ENCODE measurements at places on chromosomes 1 and 21.

DNA sequence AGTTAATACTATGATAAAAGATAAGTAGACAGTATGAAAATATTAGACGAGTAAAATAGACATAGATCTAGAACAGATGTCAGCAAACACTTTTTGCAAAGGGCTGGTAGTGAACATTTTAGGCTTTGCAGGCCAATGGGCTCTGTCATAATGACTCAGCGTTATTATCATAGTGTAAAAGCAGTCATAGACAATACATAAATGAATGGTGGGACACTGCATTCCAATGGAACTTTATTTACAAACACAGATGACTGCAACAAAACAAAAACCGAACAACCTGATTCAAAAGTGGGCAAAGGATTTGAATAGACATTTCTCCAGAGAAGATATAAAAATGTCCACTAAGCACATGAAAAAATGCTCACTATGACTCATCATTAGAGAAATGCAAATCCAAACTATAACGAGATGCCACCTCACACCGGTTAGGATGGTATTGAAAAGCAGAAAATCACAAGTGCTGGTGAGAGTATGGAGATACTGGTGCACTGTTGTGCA, 7.3 kb downstream of the GSTM5 start:
- peak; percentile 72 for DNase-seq

DNA sequence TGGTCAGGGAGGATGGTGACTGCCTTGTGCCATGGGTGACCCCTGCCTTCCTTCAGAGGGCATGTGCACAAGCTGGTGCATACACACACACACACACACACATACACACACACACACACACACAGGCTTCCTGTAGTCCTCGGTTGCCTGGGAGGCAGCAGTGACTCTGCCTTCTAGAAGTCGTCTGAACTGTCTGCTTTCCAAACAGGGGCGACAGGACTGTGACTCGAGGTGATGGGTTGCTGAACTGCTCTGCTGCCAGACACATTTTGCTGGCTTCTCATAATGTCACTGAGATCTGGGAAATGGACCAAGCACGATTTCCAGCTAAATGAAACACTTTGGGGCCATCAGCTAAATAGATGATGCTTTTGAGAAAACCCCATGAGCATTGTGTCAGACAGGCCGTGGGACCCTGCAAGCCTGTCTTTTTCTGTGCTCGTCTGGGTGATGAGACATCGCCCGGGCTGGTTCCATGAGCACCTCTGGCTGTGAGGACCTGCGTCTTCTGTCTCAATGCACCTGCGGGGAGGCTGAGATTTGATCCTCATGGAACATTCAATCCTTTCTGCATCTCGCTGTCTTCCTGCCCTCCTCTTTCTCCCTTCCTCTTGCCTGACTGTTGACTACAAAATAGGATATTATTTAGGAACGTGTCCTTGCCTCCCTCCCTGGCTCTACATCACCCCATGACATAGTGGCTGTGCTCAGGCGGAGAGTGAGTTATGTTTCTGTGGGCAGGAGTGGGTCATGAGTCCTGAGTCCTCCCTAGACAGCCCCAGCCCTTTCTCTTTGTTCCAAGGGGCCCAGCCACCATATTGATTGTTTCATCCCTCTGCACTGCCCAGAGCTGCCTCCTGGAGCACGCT, 436.8 kb downstream of the CAMTA1 start:
- peak; percentile 33 for DNase-seq

DNA sequence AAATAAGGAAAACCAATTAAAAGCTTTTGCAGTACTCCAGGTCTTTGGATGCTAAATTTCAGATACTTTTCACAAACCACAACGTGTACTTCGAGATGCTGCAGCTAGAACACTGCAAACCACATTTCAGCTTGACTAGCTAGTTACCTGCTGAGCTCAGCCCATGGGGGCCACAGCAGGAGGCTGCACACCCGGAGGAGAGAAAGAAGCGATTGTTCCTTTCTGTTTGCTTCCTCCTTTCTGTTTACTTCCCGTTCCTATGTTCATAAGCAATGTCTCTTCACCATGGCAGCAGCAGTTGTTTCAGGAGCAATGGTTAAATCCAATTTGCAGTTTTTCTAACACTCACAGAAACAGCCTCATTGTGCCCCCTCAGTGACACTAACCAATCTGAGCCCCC, 225.6 kb upstream of the FGGY start:
- DNase-seq = no peak

GRCh38 chr1:30616759-30617158, 106.6 kb downstream of the MATN1 start:
- no peak for DNase-seq

GRCh38 chr1:9651565-9652378, at the start of gene PIK3CD:
Gene PIK3CD (plus strand): TSS chr1:9651731. CDS start chr1:9710456, 58,725 bp downstream.
- peak; percentile 22 for DNase-seq

GRCh38 chr1:26949926-26950319, 10.3 kb downstream of the KDF1 start:
- no peak for DNase-seq

GRCh38 chr1:222914861-222915632, 100.2 kb downstream of the DISP1 start:
- peak; percentile 95 for DNase-seq

- DNase-seq = no peak
Observed at GRCh38 chr1:180208264-180208663, 21.8 kb upstream of the LHX4 start.

DNA sequence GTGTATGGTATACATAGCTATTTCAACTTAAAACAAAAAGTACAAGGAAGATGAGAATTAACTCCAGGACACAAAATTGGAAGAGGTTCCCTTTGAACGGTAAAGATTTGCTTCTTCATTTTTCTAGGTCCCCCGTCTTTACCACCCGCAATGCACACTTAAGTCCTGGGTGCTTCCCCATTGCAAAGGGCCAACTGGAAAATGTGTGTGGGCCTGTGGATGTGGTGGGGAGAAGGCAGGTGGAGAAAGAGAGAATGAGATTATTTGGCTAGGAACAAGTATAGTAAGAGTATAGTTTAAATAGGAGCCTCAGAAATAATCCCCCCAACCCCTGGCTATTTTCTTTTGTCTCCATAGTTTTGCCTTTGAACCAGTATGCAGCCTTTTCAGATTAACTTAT, 115.4 kb downstream of the HLX start:
- DNase-seq = no peak

GRCh38 chr21:28758042-28758882, 234.4 kb downstream of the LTN1 start:
- peak; percentile 16 for DNase-seq

GRCh38 chr1:11462224-11462923, 16.6 kb upstream of the DISP3 start:
- DNase-seq = no peak

DNA sequence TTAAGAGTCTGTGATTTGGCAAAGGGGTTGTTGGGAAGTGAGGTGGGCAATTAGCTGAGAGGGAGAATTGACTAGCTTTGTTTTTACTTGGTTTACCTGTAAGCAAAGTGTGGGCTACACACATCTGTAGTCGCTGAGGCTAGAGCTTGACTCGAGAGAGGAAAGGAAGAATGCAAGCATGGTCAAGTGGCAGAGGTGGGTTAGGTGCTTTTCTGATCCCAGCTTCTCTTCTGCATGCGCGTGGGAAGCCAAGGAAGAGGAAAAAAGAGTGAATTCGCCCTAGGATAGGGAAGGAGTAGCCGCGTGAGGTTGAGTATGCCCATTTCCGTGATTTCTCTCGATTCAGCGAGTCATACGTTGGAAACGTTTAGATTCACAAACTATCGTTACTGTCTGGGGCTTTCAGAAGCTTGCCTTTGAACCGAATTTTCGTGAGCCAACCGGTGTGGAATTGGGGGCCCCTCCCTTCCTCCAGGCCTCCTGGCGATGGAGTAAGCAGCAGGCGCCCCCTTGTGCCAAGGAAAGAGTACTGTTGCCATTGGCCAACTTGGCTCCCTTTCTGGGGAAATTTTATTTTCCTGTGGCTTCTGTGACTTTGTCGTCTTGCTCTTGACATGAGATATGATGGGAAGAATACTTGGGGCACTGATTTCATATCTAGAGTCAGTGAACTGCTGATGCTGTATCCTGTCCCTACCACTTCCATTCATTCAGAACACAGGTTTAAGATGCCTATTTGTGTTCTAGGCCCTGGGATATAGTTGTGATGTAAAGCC, 1.3 kb downstream of the PIGV start:
- peak; percentile 86 for DNase-seq

DNA sequence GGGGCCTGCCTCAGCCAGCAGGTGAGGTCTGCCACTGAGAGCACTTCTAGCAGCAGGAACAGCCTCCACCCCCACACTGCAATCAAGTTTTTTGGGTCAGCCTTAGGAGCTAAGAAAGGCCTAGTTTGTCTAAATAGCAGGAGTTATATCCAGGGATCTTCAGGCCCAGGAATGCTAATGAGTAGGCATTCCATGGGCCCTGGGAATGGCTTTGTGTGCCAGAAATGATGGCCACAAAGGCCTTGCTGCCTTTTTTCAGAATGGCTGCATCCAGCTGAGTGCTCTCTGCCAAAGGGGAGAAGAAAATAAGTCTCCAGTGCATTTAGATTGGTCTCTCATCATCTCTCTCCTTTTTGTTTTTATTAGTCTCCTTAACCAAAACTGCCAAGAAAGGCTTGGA, 2.8 kb downstream of the MRTO4 start:
- no peak for DNase-seq

- DNase-seq = no peak
Observed at GRCh38 chr1:233735847-233736246, 121.9 kb downstream of the KCNK1 start.

GRCh38 chr1:4416189-4416588, 238.2 kb upstream of the AJAP1 start:
- DNase-seq = no peak

- DNase-seq = no peak
Observed at GRCh38 chr1:235586413-235586812, 63.2 kb downstream of the GNG4 start.

GRCh38 chr1:37865348-37866120, 6.1 kb upstream of the MTF1 start:
- DNase-seq = peak; percentile 73

GRCh38 chr1:116087628-116088027, 23.6 kb upstream of the MAB21L3 start:
- DNase-seq = no peak

GRCh38 chr1:30670240-30671060, 52.9 kb downstream of the MATN1 start:
- DNase-seq = peak; percentile 95

GRCh38 chr21:33808715-33809367, 106.8 kb downstream of the ATP5PO start:
- no peak for DNase-seq

DNA sequence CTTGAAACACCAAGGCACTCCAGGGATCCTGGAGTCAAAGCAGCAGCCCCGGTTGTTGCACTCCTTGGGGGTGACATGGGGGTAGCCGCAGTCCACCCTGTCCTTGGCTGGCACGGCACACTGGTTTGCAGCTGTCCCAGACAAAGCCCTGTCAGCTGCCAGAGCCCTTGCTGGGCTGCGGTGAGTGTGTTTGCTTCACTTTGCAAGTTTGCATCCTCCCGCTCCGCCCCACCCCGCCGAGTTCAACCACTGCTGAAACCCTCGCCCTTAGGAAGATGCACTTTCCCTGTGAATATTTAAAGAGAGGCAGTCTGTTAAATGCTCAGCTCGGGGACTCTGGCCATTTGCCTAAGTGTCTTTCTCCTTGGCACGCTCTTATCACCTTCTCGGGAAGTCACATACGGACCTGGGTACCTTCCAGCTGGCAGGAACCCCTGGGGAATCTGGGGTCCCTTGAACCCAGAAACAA, 1.7 kb downstream of the TFF3 start:
- no peak for DNase-seq

DNA sequence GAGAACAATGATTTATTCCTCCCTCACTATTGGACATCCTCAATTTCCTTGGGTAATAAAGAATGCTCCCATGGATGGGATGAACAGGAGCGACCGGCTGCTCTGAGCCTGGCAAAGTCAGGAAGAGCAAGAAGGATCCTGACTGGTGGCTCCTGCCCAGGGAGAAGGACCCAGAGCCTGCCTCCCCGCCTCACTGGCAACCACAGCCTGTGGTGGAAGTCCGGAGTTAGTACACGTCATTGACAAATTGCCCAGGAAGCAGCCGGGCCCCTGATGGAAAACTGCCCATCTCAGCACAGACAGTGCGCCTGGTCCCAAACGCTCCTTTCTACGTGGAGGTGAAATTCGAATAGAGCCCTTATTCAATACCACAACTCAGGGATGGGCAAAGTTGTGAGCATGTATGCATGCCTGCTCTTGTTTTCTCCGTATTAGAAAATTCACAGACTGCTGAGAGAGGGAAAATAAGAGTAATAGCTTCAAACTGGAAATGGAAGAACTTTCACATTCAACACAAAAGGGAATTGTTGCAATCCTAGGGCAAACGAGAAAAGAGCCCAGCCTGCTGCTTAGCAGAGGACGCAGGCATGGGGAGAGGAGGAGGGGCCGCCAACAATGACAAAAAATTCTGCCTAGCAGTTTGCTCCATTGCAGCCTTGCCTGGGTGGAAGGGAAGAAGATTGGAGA, 397.1 kb upstream of the VAMP3 start:
- DNase-seq = no peak

- no peak for DNase-seq
Observed at GRCh38 chr1:191222206-191222605, 744.5 kb upstream of the BRINP3 start.

GRCh38 chr1:25616987-25617624, 515 bp downstream of the MAN1C1 start:
- DNase-seq = no peak

GRCh38 chr1:869499-870244, 54.1 kb upstream of the SAMD11 start:
- DNase-seq = peak; percentile 11

- DNase-seq = peak; percentile 74
Observed at GRCh38 chr1:54153535-54154439, 987 bp upstream of the CDCP2 start.

DNA sequence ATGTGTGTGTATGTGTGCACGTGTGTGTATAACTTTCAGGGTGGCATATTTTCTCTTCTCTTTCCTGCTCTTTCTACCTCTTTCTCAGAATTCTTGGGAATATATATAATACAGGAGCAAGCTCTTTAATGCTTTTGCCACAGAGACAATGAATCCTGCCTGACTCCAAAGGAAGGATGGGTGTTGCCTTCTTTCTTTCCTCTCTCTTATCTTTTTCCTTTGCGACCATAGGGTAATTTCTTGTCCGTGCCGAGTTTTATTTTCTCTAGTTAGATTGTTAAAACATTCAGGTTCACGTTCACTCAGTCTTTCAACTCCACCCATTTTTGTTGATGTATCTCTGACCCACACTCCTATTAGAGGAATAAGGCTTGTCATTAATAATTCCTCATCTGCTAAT, 129.0 kb upstream of the C1orf21 start:
- no peak for DNase-seq

- no peak for DNase-seq
Observed at GRCh38 chr1:48495166-48495565, 23.2 kb upstream of the SPATA6 start.

GRCh38 chr1:13922466-13923110, 222.6 kb downstream of the PRDM2 start:
- DNase-seq = peak; percentile 40

GRCh38 chr21:21921410-21922232, 923.4 kb downstream of the NCAM2 start:
- peak; percentile 32 for DNase-seq

- peak; percentile 78 for DNase-seq
Observed at GRCh38 chr1:235513495-235514366, 9.5 kb upstream of the B3GALNT2 start.

- no peak for DNase-seq
Observed at GRCh38 chr1:63046539-63046938, 262.6 kb downstream of the ATG4C start.

GRCh38 chr1:216925962-216926625, 202.9 kb upstream of the ESRRG start:
- no peak for DNase-seq

GRCh38 chr1:27438621-27439061, 46.2 kb downstream of the GPR3 start:
- DNase-seq = no peak

GRCh38 chr1:229859026-229859425, 208.0 kb upstream of the GALNT2 start:
- DNase-seq = no peak
